Activated CD4-positive, alpha-beta T cell treated with anti-CD3 and anti-CD28 coated beads, Interleukin-2, amount 10 ng/mL, durations not matched to agents 7 days and 5 days (primary cell): ENCODE measurements at places on chromosomes 2 and 18.

GRCh38 chr2:99404039-99404796 is 67.0 kb downstream of the EIF5B start:
- no peak for DNase-seq

GRCh38 chr18:74290794-74291471 is 830 bp downstream of the CYB5A start:
- no peak for DNase-seq

DNA sequence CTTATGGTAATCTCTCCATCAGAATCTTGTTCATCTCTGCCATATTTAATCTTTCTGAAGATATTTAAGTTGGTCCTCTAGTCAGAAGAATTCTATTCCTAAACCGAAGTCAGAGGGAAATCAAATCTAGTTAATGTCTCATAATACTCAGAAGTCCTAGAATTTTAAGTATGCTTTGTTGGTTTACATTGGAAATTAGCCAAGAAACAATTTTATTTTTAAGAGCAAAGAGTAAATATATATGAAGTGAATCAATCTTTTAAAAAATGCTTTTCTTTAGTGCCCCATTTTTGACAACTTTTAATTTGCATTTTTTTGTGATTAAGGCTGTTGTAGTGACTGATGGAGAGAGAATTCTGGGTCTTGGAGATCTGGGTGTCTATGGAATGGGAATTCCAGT is 38.1 kb downstream of the ME2 start:
- no peak for DNase-seq

GRCh38 chr2:60818272-60818671 is 62.2 kb downstream of the PAPOLG start:
- DNase-seq, result no peak

GRCh38 chr2:217939629-217940245 is 63.1 kb downstream of the TNS1 start:
- no peak for DNase-seq
